ENCODE measurements at places on chromosomes 3 and 15.

- no peaks in the 10 kb centered on the region for H3K4me1 ChIP-seq
- H3K36me3 ChIP-seq = no peaks in the 10 kb centered on the region
- no peaks in the 10 kb centered on the region for H3K27me3 ChIP-seq
These were observed 29.5 kb upstream of the LSAMP start for GRCh38 chr3:116474801-116475200.

DNA sequence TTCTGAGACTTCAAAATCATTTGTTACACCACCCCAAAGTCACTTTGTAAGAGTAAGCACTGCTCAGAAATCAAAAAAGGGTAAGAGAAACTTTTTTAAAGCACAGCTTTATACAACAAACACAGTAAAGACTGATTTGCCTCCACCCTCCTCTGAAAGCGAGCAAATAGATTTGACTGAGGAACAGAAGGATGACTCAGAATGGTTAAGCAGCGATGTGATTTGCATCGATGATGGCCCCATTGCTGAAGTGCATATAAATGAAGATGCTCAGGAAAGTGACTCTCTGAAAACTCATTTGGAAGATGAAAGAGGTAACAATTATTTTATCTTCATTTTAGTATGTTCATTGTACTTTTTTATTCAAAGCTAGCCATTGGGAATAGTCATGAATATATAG, 32.6 kb downstream of the BLM start:
- H3K27ac ChIP-seq = no peak overlapping the region
- H3K4me3 ChIP-seq = no peak overlapping the region
- H3K36me3 ChIP-seq = no peaks in the 10 kb centered on the region
- no peaks in the 10 kb centered on the region for H3K4me1 ChIP-seq

DNA sequence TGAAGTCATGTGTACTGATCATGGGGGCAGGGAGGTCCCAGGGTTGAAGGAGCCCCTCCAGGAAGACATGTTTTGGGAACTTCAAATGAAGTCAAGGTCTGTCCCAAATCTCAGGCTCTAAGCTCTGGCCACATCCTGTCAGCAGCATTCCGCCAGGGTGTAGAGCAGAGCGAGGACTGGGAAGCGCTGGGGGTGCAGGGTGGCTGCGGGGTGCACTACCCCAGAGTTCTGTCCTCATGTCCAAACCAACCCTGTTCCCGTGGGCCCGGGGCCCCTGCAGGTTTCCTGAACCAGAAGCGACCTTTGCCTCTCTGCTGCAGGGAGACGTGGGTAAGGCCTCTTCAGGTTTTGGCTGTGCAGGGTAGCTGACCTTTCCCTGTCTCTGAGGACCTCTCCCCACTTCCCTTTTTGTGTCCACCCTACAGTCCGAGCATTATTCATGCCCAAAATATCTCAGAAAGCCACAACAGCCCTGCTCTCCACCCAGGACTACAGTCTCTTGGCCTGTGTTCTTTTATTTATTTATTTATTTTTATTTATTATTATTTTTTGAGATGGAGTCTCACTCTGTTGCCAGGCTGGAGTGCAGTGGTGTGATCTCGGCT, 26.6 kb upstream of the FLNB start:
- H3K27ac ChIP-seq = no peak overlapping the region
- H3K36me3 ChIP-seq = no peaks in the 10 kb centered on the region
- DNase-seq = no peak
- H3K27me3 ChIP-seq = no peaks in the 10 kb centered on the region
- no peak overlapping the region for H3K4me3 ChIP-seq
- peaks cover 12% of the 10 kb centered on the region for H3K4me1 ChIP-seq

DNA sequence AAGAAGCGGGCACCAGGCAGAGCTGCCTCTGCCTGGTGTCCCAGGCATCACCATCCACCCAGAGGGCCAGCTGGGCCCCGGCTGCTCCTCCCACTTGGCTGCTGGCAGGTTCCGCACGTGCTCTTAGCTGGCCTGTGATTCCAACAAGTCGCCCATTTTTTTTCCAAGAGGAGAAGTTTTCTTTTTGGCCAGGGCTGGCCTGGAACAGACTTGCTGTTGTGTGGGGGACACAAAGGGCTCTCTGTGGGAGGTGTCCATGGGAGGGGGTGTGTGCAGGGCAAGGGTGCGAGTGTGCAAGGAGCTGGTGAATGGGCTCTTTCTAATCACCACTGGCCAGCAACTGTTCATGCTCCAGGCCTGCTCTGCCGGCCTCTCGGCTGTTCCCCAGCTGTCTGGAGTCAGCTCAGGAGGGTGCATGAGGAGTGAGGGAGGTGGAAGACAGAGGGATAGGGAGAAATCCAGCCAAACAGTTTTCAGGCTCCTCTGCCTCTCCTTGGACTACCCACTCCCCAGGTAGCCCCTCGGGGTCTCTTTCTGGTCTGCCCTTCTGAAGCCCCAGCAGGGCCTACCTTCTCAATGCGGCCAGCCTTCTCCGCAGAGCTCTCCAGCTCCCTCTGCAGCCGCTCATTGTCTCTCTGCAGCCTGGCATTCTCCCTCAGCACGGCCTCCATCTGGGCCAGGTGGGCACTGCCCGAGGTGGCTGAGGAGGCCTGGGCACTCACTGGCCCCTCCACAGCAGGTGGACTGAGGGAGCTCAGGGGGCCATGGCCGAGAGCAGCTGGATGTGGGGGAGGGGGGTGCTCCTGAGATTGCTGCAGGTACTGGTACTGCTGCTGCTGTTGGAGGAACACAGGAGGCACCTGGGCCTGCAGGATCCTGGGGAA, 7.1 kb downstream of the AMOTL2 start:
- no peaks in the 10 kb centered on the region for H3K27me3 ChIP-seq
- no peaks in the 10 kb centered on the region for H3K36me3 ChIP-seq
- DNase-seq = no peak
- H3K27ac ChIP-seq = peak overlapping the region; percentile 99

DNA sequence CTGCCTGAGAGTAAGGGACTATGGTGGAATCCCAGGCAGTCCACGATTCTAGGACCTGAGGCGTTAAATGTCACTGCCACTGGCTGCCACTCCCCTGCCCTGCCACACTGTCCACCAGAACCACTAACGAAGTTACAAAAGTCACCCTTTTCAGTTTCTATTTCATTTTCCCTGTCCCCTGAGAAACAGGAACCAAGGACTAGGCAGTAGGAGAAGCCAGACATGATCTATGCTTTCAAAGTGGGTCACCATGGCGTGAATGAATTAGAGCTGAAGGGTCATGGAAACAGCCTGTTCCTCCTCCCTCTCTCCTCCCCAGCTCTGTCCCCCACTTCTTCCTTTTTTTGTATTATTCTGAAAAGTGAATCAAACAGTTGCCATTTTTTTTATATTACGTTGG, 9.1 kb upstream of the ADPRH start:
- no peak overlapping the region for H3K4me3 ChIP-seq
- no peaks in the 10 kb centered on the region for H3K4me1 ChIP-seq
- DNase-seq = no peak
- no peak overlapping the region for H3K27ac ChIP-seq
- H3K36me3 ChIP-seq = no peaks in the 10 kb centered on the region

DNA sequence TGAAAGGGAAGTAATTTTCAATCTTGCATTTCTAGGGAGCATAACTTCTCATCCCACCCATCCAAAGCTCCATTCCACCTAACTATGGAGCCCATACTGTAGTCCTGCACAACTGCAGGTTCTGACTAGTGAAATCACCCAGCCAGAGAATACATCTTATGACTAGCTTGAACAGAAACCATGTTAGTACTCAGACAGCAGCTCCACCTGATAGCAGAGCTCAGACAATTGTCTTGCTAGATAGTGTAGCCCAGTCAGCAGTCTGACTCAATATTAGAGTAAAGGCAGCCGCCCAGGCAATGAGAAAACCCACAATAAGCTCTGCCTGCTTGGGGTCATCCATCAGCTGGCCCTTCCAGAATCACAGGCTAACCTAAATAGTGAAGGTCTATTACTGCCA, 544.7 kb upstream of the GBE1 start:
- no peak overlapping the region for H3K27ac ChIP-seq
- H3K4me1 ChIP-seq = no peaks in the 10 kb centered on the region
- no peak for DNase-seq
- H3K36me3 ChIP-seq = no peaks in the 10 kb centered on the region

DNA sequence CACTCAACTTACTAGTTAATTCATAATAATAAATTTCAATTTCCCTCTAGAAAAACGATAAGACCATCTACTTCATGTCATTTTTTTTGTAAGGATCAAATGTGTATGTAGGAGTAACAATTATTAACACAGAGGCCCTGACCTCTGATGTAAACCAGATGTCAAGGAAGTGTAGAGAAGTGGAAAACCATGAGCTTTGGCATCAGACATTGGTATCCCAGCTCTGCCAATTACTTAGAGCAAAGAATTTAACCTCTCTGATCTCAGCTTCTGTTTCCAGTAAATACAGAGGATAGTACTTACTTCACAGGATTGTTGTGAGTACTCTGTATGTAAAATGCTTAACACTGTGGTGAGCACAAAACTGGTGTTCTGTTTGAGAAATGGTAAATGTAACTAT, 17.5 kb downstream of the AQR start:
- no peak for DNase-seq
- H3K4me1 ChIP-seq = no peaks in the 10 kb centered on the region
- no peaks in the 10 kb centered on the region for H3K36me3 ChIP-seq

- no peak overlapping the region for H3K4me3 ChIP-seq
- no peak overlapping the region for H3K27ac ChIP-seq
- H3K4me1 ChIP-seq = peaks cover 17% of the 10 kb centered on the region
- DNase-seq = no peak
- no peaks in the 10 kb centered on the region for H3K27me3 ChIP-seq
These were observed 90.8 kb downstream of the SLCO3A1 start for GRCh38 chr15:91944331-91944730.

GRCh38 chr15:73683777-73684580, at the start of gene CD276:
Gene CD276 (plus strand): TSS chr15:73684383. CDS start chr15:73699640, 15,257 bp downstream.
- peaks cover 14% of the 10 kb centered on the region for H3K4me1 ChIP-seq
- H3K27ac ChIP-seq = peak within 1 kb of the TSS; percentile 76
- H3K36me3 ChIP-seq = no peaks in the 10 kb centered on the region
- H3K27me3 ChIP-seq = no peaks in the 10 kb centered on the region

DNA sequence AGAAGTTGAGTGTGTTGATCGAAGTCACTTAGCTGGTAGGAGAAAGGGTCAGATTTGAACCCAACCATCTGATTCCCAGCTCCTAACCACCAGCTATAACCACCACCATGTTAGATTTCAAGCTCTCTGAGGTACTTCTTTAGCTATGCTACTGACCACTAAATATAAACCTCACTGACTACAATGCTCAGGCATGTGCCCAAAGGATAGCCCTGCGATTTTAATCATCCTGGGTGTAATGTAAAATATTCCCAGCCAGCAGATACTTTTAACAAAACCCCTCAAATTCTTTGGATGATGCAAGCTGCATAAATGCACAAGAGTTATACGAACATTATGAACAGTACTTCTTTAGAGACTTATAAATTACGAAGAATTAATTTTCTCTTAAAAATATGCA, 115.2 kb upstream of the TSC22D2 start:
- H3K36me3 ChIP-seq = no peaks in the 10 kb centered on the region
- no peaks in the 10 kb centered on the region for H3K4me1 ChIP-seq
- H3K4me3 ChIP-seq = no peak overlapping the region
- no peak overlapping the region for H3K27ac ChIP-seq
- H3K27me3 ChIP-seq = no peaks in the 10 kb centered on the region

DNA sequence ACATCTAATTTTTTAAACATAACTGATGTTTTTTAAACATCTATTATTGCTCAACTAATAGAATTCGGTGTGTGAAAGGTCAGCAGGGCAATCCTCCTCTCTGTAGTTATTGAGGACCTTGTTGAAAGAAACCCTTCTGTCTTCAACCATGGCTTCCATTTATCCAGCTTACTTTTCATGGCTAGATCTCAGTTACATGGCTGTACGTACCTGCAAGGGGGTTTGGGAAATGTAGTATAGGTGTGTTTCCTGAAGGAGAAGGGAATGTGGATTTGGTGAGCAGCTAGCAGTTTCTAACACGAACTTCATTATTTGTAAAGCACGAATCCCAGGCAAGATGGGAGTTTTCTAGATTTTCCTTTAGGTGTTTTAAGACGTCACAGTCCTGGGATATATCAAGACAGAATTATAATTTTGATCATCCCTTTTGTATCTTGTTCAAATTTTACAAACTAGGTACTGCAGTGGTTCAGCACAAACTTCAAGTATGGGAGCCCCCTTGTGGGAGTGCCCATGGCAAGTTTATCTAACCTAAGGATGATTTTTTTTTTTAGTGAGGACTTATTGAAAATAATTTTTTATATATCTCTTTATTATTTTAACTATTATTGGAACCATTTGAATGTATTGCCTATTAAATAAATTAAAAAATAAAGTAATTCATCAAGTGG, 41.6 kb downstream of the FBXL2 start:
- H3K27ac ChIP-seq = no peak overlapping the region
- no peaks in the 10 kb centered on the region for H3K36me3 ChIP-seq
- H3K4me1 ChIP-seq = no peaks in the 10 kb centered on the region
- no peak for DNase-seq

DNA sequence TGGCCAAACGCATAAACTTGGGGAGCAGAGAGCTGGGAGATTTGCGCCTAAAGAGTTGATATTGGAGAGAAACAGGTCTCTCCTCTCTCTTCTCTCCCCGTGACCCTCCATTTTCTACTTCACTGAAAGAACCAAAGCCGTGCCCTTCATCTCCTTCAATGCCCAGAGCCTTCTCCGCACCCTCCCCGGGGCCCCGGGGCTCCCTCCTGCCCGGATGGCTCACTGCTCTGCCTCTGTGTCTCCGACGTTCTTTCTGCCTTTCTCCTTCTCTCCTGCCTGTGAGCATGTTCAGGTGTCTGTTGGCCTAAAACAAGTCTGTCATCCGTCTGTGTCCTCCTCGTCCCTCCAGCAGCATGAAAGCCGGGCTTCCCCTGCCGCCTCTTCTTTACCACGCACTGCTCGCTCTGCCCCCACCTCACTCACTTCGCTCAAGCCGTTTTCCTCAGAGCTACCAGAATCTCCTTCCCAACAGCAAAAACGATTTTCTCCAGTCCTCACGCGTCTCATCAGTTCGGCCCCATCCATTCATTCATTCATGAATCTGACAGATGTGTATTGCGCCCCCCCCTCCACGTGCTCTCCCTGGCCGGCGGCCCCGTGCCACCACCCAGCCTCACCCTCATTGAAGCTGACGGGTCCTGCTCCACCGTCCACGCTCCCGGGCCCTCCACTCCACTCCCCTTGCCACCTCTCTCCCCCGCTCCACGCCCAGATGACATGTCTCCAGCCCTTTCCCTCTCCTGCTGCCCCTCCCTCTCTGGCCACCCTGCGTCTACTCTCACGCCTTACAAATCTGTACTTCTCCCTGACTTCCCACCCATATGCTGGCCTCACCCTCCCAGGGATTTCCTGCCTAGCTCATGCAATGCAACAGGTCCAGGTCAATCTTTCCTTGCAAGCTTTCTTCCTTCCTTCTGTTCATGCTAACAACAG, 10.2 kb downstream of the MUC4 start:
- no peaks in the 10 kb centered on the region for H3K27me3 ChIP-seq
- H3K27ac ChIP-seq = no peak overlapping the region
- peaks cover 43% of the 10 kb centered on the region for H3K4me1 ChIP-seq
- DNase-seq = peak; percentile 51

- H3K27me3 ChIP-seq = no peaks in the 10 kb centered on the region
- peaks cover 7% of the 10 kb centered on the region for H3K4me1 ChIP-seq
- H3K4me3 ChIP-seq = no peak overlapping the region
- DNase-seq = no peak
- H3K27ac ChIP-seq = no peak overlapping the region
These were observed 229.3 kb downstream of the RORA start for GRCh38 chr15:60999771-61000170.

- no peaks in the 10 kb centered on the region for H3K36me3 ChIP-seq
- DNase-seq = no peak
- H3K4me3 ChIP-seq = no peak overlapping the region
- H3K4me1 ChIP-seq = no peaks in the 10 kb centered on the region
- H3K27ac ChIP-seq = no peak overlapping the region
- H3K27me3 ChIP-seq = no peaks in the 10 kb centered on the region
These were observed 481.5 kb downstream of the PDCD6IP start for GRCh38 chr3:34279901-34280300.

GRCh38 chr15:73709686-73710085, 25.5 kb downstream of the CD276 start:
- no peaks in the 10 kb centered on the region for H3K4me1 ChIP-seq
- no peak overlapping the region for H3K27ac ChIP-seq
- no peaks in the 10 kb centered on the region for H3K27me3 ChIP-seq
- no peaks in the 10 kb centered on the region for H3K36me3 ChIP-seq
- H3K4me3 ChIP-seq = no peak overlapping the region
- peak; percentile 47 for DNase-seq
